Stimulated activated naive CD8-positive, alpha-beta T cell treated with anti-CD3 and anti-CD28 coated beads, Interleukin-15, amount 100 ng/mL, for 72 hours (primary cell): ENCODE measurements at places on chromosomes 13 and 19.

- DNase-seq = no peak
These were observed 30.1 kb downstream of the GSX1 start for GRCh38 chr13:27822258-27822872.

DNA sequence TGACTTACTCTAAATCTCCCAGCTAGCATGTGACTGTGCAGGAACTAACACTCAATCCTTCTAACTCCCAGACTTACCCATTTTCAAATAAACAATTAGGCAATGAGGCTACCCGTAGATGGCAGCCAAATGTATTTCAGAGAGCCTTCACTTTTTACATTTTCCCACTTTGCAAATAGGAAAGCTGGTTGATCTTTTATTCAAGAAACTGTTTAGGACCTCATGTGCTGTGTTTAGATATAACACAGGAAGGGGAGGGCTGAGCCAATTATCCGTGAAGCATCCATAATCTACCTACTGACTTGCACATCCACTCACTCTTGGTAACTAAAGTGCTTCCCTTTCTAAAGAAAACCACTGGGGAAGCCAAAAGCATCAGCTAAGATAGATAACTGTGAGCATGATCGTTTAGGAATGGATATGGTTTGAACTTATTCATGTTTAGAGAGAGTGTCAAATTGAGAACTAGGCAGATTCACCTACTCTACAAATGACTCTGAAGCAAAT, 33.4 kb downstream of the MBNL2 start:
- DNase-seq = no peak

GRCh38 chr13:38090913-38091312, 221.3 kb upstream of the TRPC4 start:
- DNase-seq = no peak

GRCh38 chr19:21604951-21605476, 99.6 kb downstream of the ZNF429 start:
- no peak for DNase-seq

GRCh38 chr13:36807616-36808015, 11.4 kb upstream of the RFXAP start:
- DNase-seq = no peak

DNA sequence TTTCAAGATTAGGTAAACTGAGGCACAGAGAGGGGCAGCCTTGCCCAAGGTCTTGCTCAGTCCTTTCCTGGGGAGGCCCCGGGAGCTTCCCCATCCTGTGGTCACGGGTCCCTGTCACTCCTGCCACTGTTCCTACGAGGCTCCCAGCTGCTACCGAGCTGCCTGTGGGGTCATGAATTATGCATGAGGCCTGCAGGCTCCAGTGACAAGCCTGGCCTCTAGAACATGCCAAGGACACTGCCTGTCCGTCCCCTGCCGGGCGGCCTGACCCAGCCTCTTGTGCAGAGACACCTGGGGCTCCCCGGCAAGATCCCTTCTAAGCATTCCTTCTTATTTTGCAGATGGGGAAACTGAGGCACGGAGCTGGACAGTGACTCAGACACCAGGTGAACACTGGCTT, 2.7 kb downstream of the FCHO1 start:
- DNase-seq = no peak

GRCh38 chr19:18789883-18790565, 1.1 kb downstream of the COMP start:
- DNase-seq = no peak

DNA sequence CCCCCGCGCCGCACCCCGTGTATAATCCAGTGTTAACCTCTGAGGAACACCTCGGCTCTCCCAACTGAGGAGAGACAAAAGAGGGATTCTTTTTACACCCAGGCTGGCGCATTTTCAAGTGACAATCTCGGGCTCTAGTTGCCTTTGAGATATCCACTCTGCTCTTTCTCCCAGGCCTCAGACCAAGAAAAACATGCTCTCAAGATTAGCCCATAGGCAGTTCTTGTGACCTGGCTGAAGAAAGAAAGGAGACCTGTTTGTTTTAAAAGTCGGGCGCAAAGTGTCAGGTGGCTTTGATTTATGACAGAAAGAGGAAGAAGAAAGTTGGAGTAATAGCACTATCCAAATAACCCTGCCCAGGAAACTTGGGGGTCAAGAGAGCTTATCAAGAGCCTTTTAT, 27.3 kb downstream of the SHISA2 start:
- DNase-seq = no peak

- DNase-seq = no peak
These were observed 47.3 kb upstream of the GPR183 start for GRCh38 chr13:99354371-99354951.

- DNase-seq = no peak
These were observed 5.3 kb downstream of the SLITRK5 start for GRCh38 chr13:87676254-87677042.

DNA sequence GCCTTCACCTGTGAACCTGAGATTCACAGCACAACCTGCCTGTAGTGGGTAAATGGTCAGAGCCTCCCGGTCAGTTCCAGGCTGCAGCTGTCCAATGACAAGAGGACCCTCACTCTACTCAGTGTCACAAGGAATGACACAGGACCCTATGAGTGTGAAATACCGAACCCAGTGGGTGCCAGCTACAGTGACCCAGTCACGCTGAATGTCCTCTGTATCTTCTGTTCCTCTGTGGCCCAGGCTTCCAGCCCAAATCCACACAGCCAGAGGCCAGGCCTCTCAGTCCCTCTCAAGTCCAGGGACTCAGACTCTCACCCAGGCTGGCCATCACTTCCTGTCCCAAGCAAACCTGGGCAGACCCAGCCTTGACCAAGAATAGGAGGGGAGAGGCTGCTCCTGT, 10.8 kb downstream of the CEACAM3 start:
- no peak for DNase-seq
